ENCODE measurements at places on chromosomes 12 and 14.

DNA sequence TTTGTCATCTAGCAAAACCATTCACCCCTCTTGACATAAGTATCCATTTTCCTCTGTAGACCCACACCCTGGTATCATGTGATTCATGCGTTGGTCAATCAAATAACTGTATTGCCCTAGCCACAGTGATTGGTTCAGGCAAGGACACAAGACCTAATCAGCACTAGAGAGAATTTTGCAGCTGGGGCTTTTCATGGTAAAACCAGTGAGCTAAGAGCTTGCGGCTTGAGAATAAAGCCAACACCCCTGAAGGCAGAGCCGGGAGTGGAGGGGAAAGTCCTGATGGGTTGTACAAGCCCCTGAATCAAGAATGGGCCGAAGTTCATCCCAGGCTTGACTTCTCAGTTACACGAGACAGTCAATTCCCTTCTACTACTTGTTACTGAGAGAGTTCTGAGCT is 33.2 kb upstream of the LTBP2 start:
- DNase-seq = no peak

DNA sequence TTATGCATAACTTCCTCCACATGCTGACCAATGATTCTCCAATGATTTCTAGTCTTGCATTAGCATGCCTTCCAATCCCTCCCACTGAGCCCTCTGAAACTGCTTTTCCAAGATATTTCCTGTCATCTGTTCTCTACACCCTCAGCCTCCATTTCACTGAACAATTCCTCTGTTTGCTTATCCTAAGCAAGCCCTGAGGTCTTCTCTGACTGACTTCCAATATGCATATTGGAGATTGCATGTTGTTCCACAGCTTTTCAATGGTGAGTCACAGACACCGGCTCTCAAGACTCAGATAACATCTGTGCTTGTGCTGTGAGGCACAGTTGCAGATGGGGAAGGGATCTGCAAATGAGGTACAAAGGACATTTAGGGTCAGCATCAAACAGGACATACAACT is 141.0 kb downstream of the SLC16A7 start:
- no peak for DNase-seq

DNA sequence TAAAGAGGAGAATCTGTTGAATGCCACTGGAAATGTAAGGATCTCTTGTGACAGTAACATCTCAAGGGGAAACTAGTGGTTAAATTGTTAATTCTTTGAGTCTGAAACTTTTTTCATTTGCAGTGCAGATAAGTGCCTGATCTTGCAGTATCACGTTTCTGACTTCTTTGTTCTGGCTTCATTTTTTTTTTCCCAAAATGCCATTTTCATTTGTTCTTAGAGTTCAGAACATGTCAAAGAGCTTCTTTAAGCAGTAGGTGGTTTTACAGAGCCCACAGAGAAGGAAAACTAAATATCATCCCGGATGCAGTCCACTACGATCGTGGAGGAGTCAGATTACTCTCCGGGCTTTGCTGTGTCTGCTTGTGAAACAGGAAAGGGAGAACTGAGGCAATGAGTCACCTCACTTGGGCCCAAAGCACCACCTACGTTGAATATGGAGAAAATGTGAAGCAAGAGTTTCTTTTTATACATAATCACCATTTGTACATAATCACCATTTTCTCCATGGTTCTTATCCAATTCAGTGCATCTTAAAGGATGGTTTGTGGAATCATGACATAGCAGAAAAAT is 43.9 kb downstream of the HMGA2 start:
- DNase-seq = no peak

GRCh38 chr14:85310491-85311272 is 219.3 kb upstream of the FLRT2 start:
- no peak for DNase-seq

DNA sequence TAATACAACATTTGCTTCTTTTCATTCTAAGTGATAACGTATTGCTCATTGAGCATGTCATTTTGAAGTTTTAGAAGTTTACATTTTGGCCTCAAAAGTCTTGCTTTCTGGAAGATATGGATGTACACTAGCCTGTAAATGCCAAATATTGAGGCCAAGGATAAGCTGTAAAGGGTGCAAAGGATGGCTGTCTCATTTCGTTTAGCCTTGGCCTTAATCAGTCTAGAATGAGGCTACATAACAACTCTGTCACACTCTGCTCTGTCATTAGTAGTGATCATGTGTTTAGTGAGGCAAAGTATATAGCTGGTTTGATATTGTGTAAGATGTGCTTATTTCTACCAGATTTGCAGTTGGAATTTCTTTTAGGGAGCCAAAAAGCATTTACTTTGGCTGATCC is 344.5 kb downstream of the TMTC2 start:
- DNase-seq = no peak
